ENCODE measurements at places on chromosomes 11 and 22.
A peak's percentile ranks its signal among the peaks of the same experiment; 100 is the strongest.

GRCh38 chr11:2951231-2952110 is 22.3 kb upstream of the PHLDA2 start:
- no peak for DNase-seq

GRCh38 chr11:76880314-76880713 is 19.6 kb downstream of the ACER3 start:
- DNase-seq: no peak

- DNase-seq: no peak
Measured at GRCh38 chr22:27801202-27801615, 347 bp downstream of the MN1 start.

DNA sequence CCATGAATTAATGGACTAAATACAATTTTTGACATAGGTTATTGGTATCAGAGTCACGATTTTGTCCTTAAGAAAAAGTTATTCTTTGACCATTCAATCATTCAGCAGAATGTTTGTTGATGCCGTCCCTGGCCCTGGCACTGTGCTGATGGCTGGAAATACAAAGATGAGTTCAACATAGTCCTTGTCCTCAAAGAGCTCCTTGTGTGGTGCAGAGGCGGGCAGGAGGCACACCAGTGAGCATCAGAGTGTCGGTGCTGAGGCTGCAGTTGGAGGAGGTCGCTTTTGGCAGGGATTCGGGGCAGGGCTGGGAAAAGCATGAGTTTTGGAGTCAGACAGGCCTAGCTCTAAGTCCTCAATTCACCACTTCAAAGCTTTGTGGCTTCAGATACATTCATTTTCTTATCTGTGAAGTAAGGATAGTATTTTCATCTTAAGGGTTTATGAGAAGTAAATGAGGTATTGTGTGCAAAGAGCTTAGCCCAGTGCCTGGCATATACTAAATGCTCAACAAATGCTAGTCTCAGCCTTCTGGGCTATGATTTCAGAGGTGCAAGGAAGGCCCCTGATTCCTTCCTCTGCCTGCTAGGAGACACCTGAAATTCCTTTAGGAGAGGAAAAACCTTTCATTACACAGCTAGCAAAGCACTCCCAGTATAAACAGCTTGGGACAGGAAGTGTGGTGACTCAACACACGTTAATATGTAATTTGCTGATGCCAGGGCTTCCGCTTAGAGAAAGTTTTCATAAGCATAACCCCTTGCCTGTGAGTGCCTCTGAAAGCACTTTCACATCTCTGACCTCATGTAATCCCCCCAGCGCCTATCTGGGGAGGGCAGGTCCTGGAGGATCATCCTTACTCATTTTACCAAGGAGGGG is 113.8 kb downstream of the NECTIN1 start:
- DNase-seq: no peak

GRCh38 chr11:10608584-10608983 is 40.1 kb upstream of the LYVE1 start:
- no peak for DNase-seq

DNA sequence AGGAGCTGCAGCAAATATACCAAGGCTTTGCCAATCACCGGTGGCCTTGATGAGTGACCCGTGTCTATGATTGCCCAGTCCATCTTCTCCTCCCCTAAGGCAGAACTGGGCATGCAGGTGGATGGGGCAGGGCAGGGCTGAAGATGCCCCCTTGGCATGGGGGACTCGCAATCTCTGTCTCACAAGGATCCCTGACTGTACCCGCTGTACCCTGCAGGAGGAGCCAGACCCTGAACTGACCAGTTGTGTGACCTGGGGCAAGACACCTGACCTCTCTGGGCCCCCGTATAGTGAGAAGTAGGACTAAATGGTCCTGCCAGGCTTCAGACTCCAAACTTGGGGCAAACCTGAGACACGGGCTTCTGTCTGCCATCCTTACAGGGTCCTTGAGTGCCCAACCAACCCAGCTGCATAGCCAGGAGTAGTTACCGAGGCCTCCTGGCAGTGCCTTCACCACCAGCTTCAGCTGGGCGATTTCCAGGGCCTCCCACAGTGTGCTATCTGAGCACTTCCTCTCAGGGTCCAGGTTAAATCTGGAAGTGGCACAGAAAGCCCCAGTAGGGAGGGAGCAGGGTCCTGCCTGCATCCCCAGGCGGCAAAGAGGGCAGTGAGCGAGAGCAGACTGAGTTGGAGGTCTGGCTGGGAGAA is 6.4 kb upstream of the KCNJ11 start:
- no peak for DNase-seq

GRCh38 chr22:28032861-28033260 is 113.8 kb upstream of the PITPNB start:
- DNase-seq: peak; percentile 23

DNA sequence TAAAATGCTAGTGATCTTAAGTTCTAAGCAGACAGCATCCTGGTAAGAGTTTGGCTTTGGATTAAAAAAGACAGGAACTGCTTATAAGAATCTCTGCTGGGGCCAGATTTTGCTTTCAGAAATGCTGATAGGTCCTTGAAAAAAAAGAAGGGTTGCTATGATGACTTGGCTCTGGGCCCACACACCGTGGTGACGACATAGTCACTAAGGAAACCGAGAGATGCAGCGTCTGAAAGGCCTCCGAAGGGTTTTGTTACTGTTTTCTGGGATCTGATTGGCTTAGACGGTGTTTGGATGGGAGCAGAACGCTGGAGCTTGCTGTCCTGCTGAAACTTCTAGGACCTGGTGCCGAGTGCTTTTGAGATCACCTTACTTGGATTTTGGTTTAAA is 8.4 kb downstream of the FAM118A start:
- peak; percentile 64 for DNase-seq

GRCh38 chr11:74318241-74318932 is 6.9 kb upstream of the P4HA3 start:
- DNase-seq: no peak

DNA sequence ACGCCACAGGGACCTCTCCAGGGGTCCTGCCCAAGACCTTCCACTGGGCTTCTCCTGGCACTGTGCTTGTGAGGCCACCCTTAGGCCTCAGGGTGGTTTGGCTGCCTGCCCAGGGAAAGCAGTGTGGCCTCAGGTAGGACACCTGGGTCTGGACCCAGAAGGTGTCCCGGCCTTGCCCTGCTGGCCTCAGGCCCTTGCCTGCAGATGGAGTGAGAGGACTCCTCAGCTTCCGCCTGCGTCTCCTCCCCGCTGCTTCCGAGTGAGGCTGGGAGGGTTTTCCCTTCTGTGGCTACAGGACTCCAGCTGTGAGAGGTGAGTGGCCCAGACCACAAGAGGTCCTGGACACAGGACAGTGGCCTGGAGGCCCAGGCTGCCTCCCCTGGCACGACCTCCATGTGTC is 60.4 kb downstream of the WNT7B start:
- DNase-seq: no peak

- DNase-seq: no peak
Measured at GRCh38 chr11:21988477-21988876, 204.4 kb upstream of the ANO5 start.

- no peak for DNase-seq
Measured at GRCh38 chr11:85619499-85619898, 7.6 kb downstream of the DLG2 start.

DNA sequence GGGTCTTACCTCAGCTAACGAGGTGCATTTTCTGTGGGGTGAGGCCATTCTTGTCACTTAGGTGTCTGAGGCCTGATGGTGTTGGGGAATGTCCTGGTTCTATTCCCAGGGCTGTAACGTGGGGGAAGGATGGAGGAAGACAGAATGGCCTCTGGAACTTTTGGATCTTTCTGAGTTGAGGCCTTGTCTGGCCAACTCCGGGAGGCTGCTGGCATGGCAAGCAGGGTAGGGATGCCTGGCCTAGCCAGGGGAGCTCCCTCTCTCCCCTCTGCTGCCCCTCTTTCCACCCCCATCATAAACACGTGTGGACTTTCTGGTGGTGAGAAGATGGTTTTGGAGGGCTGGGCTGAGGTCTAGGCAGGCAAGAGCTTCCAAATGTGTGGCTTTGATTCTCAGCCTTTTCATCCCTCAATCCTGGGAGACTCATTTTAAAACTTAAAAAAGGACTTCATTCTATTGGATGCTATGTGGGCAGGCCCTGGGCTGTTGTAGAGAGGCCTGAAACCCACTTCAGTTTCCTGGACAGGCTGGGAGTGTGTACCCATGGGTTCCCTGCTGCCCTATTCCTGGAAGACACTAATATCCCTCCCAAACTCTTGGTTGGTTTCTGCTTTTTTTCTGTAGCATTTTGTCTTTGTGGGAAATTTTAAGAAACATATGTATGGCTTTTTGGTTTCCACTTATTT is 30.9 kb downstream of the ZBTB16 start:
- DNase-seq: no peak

GRCh38 chr11:118436639-118437207 is 431 bp downstream of the KMT2A start:
- DNase-seq: no peak

DNA sequence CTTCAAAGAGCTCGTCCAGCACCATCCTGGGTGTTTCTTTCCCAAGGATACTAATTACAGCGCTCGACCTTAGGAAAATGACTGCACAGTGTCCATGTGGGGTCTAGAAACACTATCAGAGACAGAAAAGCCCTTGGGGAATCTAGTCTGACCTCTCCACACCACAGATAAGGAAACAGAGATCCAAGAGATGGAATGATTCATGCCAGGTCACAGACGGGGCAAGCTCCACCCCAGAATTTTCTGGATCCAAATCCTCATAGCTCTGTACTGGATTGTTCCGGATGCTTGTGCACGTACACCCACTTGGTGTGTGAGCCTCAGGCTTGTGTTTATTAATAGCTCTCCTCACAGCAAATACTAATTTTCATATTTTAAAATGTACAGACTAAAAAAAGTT is 11.3 kb downstream of the ABTB2 start:
- DNase-seq: no peak

DNA sequence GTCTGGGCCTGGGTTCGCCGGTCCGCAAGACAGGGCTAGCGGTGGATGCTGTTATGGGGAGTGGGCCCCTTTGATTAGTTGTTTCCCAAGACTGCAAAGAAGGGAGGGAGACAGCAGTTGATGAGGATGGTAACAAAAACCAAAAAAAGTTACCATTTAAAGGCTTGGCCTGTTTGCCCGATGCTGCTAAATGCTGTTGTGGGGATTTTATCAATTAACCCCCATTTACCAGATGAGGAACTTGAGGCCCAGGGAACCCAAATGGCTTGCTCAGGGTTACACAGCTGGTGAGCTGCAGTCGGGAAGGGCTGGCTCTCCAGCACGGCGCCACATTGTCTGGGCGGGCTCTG is 3.4 kb downstream of the TRPT1 start:
- peak; percentile 29 for DNase-seq
